ENCODE measurements at places on chromosomes 11 and 22. TPM values are rescaled to one million over a fixed set of nuclear protein-coding genes. Genes with fewer than 3 reads are reported as not detected.
A peak's percentile ranks its signal among the peaks of the same experiment; 100 is the strongest.

GRCh38 chr11:64447831-64448598 lies 89.1 kb downstream of the RPS6KA4 start:
- DNase-seq: peak; percentile 45

DNA sequence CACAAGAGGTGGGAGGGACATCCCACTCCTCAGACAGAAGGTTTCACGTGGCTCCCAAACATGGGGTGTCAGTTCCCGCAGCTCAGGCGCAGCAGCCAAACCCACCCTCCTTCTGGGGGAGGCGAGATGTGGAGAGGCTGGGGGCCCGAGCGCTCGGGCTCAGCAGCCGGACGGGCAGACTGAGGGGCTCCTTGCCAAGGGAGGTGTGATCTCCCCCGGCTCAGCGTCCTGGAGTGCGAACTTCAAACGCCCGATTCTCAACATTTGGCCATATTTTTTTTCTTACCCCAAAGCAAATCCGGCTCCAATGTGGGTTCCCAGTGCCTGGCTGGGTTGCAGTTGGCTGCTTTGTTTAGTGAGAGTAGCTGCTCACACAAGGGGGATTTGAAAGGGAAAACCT lies 477.9 kb downstream of the MN1 start:
- no peak for DNase-seq

DNA sequence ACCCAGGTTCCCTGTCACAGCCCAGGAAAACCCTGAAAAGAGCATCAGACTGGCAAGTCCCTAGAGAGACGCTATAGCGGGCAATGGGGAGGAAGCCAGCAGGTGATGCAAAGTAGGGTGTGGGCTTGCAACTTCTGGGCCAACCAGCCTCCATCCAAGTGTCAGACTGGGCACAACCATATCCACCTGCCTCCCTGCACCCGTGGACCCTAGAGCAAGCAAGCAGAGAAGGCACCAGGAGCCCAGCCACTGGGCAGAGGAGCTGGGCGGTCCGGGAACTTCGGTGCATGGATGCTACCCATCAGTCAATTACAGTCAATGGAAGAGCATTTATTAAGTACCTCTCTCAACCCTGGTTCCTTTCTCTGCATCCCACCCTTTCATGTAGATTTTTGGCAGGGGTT lies 2.8 kb downstream of the NECTIN1 start:
- DNase-seq: no peak

GRCh38 chr11:119759324-119759723 lies 30.3 kb upstream of the NECTIN1 start:
- DNase-seq: no peak

GRCh38 chr11:45815747-45816146 lies 10.8 kb downstream of the SLC35C1 start:
- DNase-seq: no peak

DNA sequence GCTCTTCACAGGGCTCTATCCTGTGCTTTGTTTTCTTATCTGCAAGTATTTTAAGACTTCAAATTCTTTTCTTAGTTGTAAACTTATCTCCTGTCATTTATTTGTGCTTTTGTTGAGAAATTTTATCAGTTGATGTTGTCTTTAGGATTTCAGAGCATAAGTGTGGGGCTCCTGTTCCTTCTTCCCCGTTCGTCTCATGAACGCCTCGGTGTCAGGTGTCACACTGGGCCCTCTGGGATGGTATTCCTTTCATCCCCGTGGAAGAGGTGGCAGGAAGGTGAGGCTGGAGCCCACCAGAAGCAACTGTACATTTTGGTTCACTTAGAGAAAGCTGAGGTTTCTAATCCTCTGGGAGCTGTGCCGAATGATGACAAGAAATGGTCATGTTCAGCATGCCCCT lies 17.9 kb downstream of the NADSYN1 start:
- no peak for DNase-seq

GRCh38 chr22:22215659-22216449 lies 28.7 kb upstream of the VPREB1 start:
- DNase-seq: no peak

DNA sequence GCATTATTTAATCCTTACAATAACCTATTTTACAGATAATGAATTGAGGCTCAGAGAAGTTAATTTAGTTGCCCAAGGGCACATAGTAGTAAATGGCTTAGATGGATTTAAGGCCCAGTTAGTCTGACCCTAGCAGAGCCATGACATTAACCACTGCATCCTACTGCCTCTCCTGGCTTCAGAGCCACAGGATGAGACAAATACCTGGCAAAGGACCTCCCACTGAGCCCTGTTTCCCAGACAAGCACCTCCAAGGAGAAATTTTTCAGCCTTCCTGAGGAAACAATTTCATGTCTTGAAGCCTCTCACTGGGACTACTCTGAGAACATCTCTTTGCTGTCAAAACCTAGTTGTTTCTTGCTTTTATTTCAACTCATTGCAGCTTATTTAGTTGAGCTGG lies 28.4 kb downstream of the IZUMO1R start:
- no peak for DNase-seq

DNA sequence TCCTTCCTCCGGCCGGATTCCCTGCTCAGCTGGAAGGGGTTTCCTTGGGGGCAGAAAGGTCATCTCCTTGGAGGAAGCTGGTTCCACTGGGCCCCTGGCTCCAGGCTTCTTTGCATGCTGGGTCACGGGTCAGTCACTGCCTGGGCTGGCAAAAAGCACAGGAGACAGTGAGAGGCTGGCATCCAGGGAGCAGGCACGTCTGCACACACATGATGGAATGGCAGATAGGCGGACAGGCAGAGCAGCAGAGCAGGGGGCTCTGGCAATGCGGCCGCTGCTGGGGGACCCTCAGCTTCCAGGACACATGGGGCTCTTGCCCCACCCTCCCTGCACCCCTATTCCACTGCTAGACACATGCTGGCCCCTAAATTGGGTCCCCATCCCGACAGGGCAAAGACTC lies 40.4 kb downstream of the C11orf58 start:
- no peak for DNase-seq

- no peak for DNase-seq
Observed at GRCh38 chr11:21514316-21514715, 678.6 kb upstream of the ANO5 start.

GRCh38 chr11:113082341-113082955 lies 121.2 kb downstream of the NCAM1 start:
- DNase-seq: no peak

DNA sequence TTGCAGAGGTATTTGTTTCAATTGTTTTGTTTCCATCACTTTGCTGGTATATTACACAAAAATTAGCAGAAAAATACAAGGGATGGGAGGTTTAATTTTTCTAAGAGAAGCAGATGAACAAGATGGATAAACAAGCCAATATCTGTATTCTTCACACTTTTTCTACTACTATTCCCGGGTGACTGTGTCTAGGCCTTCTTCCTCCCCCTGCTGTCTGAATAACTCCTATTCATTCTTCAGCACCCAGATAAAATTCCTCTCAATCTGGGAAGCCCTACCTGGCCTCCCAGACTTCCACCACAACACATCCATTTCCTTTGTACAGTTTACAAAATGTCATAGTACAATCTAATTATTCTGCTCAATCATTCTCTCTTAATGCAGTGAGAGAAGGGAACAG lies 666.6 kb upstream of the TENM4 start:
- DNase-seq: no peak

DNA sequence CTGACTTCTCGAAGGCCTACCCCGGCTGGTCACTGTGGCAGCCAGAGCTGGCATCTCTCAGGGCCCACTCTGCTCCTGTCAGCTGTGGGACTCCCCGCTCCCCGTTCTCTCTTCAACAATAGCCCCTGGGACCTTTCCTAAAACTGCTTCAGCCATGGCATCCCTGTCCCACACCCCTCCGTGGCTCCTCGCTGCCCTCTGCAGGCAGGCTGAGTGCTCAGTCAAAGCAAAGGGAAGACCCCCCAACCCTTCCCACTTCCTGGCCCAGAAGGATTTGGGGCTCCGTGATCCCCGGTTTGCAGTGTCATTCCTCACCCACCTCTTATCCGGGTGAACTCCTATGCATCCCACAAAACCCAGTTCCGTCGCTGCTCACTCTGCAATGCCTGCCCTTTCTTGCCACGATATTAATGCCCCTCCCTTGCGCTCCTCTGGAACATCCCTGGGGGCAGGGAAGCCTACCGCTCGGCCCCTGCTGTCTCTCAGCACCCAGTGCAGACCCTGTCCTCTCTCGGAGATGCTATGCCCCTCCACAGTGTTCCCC lies 1.6 kb upstream of the TH start:
- DNase-seq: no peak

GRCh38 chr22:25237503-25237902 lies 18.1 kb downstream of the CRYBB2 start:
- DNase-seq: no peak

- no peak for DNase-seq
Observed at GRCh38 chr11:23151819-23152218, 291.5 kb upstream of the CCDC179 start.

DNA sequence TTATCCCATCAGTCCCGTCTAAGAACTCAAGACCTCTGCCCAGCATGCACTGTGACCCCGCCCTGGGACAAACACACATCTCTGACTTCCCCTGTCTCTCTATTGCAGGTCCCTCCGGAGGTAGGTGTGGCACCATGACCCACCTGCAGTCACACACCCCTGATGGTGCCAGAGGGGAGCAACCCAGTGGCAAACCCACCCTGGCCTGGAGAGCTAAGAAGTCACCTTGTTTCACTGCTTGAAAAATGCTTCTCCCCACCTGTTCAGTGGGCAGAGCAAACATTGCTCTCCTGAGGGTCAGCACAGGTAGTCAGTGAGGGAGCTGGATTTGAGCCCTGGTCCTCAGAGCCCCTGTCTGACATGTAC lies 23.9 kb downstream of the CAPN1 start:
- DNase-seq: no peak

The TOM1 gene
- polyA plus RNA-seq: 31.4 TPM

The APOL5 gene
- polyA plus RNA-seq: 0.10 TPM

The HORMAD2 gene
- polyA plus RNA-seq: 0.74 TPM

The APOL6 gene
- polyA plus RNA-seq: 7.7 TPM
